ENCODE measurements at places on chromosomes 16 and 17. TPM values are rescaled to one million over a fixed set of nuclear protein-coding genes. Genes with fewer than 3 reads are reported as not detected.
A peak's percentile ranks its signal among the peaks of the same experiment; 100 is the strongest.

Gene ARSG
- 4.8 TPM for total RNA-seq

Gene ZFPM1
- 8.4 TPM for total RNA-seq

Gene TPSAB1
- total RNA-seq, result 122 TPM

Gene DDX52
- 20.9 TPM for total RNA-seq

Gene GCGR
- not detected for total RNA-seq

Gene ESRP2
- 61.0 TPM for total RNA-seq

DNA sequence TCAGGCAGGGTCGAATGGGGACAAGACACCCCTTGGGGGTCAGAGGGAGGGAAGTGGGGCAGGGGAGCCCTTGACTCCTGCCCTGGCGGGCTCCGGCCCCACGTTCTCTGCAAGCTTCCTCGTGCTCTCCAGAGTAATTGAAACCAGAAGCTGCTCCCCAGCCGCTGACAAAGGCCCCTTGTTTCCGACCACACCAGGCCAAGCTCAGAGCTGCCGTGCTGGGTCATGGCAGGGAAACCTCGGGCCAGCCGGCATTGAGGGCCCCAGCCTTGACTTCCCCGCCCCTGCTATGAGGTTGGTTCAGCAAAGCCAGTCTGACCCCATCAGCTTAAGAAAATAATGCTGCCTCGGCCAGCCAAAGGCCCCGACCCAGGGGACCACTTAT lies 43.3 kb downstream of the TIMM22 start:
- no peak overlapping the region for H3K4me3 ChIP-seq
- H3K36me3 ChIP-seq, result peaks cover 10% of the 10 kb centered on the region
- H3K27ac ChIP-seq, result peak overlapping the region; percentile 81
- H3K4me1 ChIP-seq, result peaks cover 20% of the 10 kb centered on the region

GRCh38 chr16:24118126-24118821 lies 137.9 kb upstream of the CACNG3 start:
- no peaks in the 10 kb centered on the region for H3K27me3 ChIP-seq
- H3K4me3 ChIP-seq, result no peak overlapping the region
- H3K4me1 ChIP-seq, result no peaks in the 10 kb centered on the region

DNA sequence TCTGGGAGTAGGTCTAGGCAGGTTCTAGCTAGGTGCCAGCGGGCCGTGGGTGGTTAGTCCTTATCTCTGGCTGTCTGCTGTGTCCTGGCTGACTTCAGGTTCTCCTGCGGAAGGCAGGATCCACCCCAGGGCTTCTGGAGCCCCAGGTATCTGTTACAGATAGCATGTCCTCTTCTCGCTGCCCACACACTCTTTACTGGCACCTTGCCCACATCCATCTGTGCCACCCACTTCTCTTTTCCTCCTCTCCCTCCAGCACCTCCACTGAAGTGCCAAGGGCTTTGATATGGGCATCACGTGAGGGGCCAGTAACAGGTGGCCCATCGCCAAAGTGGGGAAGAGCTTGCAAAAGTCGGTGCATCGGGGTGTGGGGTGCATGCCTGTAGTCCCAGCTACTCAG lies 4.6 kb upstream of the MPP2 start:
- H3K4me3 ChIP-seq, result no peak overlapping the region
- H3K27me3 ChIP-seq, result peaks cover 20% of the 10 kb centered on the region
- no peaks in the 10 kb centered on the region for H3K36me3 ChIP-seq
- H3K27ac ChIP-seq, result no peak overlapping the region
- peaks cover 14% of the 10 kb centered on the region for H3K4me1 ChIP-seq

DNA sequence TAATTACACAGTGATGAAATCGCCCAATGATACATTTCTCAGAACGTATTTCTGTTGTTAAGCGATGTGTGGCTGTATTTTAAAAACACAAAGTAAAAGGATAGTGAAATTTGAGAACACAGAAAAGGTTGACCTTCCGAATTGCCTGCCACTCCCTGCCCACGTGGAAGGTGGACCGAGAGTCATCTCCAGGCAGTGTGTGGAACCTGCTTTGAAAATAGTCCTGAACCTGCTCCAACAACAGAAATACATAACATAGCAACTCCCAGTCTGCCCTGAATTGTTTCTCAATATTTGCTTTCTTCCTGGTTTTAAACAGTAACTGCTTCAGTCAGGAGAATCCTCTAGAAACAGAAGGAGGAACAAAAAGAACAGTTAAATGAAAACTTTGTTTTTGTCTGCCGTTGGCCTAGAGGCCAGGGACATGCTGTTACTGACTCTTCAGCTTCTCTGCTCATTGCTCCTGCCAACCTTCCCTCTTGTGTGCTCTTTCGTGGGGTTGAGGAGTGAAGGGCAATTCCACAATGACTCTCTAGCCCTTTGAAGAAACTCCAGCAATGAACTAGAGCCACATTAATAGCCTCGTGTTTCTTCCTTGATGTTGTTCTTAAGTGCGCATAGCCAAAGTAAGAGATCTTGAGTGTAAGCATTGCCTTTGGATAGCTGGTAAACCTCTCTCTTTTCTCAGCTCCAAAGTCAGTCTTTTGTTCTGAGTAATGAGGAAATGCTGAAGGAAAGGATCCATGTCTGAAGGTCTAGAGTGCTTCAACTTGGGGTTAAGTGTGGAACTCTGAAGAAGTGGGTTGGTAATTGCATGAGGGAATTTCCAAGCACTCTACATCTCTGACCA lies 452.5 kb upstream of the CCL2 start:
- DNase-seq, result no peak
- H3K36me3 ChIP-seq, result no peaks in the 10 kb centered on the region
- no peaks in the 10 kb centered on the region for H3K27me3 ChIP-seq
- H3K4me3 ChIP-seq, result no peak overlapping the region

DNA sequence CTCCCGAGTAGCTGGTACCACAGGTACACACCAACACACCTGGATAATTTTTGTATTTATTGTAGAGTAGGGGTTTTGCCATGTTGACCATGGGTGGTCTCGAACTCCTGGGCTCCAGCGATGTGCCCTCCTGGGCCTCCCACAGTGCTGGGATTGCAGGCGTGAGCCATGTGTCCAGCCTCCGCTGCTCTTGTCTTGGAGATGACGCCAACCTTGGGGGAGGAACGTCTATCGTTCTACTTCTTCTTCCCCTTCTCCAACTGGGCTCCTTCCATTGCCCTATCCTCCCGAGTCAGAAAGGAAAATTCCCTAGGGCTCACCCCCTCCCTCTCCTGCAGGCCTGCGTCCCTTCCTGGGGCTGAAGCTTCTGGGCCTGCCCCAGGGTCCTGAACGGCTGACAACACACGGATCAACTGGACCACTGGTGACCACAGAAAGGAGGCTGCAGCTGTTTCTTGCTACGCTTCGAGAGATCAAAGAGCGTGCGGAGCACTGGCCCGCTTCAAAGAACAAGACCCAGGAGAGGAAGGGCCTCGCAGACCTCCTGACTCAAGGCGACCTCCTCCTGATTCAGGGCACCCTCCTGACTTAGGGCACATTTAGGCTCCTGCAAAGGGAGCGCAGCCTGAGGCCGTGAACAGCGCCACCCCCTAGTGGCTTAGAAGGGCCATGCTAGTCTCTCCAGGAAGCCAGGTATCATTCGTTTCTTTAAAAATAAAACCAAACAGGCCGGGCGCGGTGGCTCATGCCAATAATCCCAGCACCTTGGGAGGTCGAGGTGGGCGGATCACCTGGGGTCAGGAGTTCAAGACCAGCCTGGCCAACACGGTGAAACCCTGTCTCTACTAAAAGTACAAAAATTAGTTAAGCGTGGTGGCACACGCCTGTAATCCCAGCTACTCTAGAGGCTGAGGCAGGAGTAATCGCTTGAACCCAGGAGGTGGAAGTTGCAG lies 48.5 kb upstream of the HELZ start:
- no peaks in the 10 kb centered on the region for H3K4me1 ChIP-seq
- no peaks in the 10 kb centered on the region for H3K27me3 ChIP-seq
- H3K27ac ChIP-seq, result no peak overlapping the region
- DNase-seq, result peak; percentile 85
- no peaks in the 10 kb centered on the region for H3K36me3 ChIP-seq
- no peak overlapping the region for H3K4me3 ChIP-seq

DNA sequence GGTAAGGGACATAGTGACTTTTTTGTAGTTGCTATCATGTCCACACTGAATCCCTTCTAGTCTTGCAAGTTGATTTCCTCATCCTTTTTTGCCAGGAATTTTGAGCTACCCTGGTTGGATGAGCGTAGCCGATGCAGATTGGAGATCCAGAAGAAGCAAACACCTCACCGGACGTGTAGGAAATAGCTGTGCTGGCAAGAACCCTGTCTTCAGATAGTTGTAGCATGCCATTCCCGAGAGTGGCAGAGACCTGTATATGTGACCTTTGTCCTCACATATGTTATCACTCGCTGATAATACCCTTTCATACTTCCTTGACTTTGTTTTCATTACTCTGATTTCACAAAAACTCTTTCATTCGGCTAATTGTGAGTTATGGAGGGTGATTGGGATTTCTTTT lies 6.2 kb upstream of the CASC3 start:
- no peak overlapping the region for H3K4me3 ChIP-seq
- H3K36me3 ChIP-seq, result peaks cover 75% of the 10 kb centered on the region
- DNase-seq, result no peak
- H3K4me1 ChIP-seq, result peaks cover 4% of the 10 kb centered on the region
- no peaks in the 10 kb centered on the region for H3K27me3 ChIP-seq

- no peaks in the 10 kb centered on the region for H3K4me1 ChIP-seq
- no peak overlapping the region for H3K4me3 ChIP-seq
- no peak for DNase-seq
- H3K27me3 ChIP-seq, result no peaks in the 10 kb centered on the region
- no peak overlapping the region for H3K27ac ChIP-seq
- no peaks in the 10 kb centered on the region for H3K36me3 ChIP-seq
Measured at GRCh38 chr16:5205361-5206040, 107.9 kb upstream of the EEF2KMT start.

GRCh38 chr16:13350000-13350399 lies 448.6 kb downstream of the SHISA9 start:
- H3K4me1 ChIP-seq, result no peaks in the 10 kb centered on the region
- DNase-seq, result no peak
- no peak overlapping the region for H3K27ac ChIP-seq
- no peaks in the 10 kb centered on the region for H3K27me3 ChIP-seq
- H3K4me3 ChIP-seq, result no peak overlapping the region
- H3K36me3 ChIP-seq, result no peaks in the 10 kb centered on the region

DNA sequence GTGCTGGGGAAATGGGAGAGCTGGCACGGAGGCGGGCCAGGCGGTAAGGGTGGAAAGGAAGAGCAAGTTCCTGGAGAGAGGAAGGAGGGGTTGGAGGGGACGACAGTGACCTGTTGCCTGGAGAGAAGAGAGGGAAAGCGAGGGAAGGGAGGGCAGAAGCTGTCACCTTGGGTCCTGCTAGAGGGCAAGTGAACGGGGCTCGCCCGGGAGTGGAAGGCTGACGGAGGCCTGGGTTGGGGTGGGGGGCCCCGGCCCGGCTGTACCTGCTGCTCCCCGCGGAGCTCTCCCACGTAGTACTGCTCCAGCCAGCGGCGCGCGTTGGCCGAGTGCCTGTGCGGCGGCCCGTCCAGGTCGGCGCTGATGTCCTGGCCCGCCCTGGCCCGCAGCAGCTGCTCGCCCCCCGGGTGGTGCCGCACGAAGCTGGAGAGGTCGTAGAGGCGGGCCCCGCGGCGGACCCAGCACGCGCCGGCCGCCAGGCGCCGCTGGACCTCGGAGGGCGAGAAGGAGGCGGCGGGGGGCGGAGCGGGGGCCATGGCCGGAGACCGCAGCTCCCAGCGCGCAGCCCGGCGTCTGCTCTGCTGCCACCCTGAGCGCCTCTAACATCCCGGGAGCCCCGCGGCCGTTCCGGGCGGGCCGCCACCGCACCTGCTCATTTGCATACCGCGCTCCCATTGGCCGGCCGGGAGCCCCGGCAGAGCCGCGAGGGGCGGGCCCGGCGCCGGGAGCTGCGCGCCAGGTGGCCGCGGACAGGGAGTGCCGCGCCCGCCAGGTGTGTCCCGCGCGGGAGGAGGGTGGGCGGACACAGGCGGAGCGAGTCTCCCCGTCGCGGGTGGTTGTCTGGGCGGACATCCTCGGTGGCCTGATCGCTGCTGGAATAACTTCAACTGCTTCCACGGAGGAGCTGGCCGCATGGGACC lies at the start of gene FA2H:
FA2H (minus strand) TSS at position 598 of the 917 bp plus-strand sequence; CDS start at position 533, 65 bp downstream.
- peak within 1 kb of the TSS; percentile 49 for H3K4me3 ChIP-seq
- H3K27me3 ChIP-seq, result peaks cover 36% of the 10 kb centered on the region
- no peak within 1 kb of the TSS for H3K27ac ChIP-seq
- H3K36me3 ChIP-seq, result no peaks in the 10 kb centered on the region

DNA sequence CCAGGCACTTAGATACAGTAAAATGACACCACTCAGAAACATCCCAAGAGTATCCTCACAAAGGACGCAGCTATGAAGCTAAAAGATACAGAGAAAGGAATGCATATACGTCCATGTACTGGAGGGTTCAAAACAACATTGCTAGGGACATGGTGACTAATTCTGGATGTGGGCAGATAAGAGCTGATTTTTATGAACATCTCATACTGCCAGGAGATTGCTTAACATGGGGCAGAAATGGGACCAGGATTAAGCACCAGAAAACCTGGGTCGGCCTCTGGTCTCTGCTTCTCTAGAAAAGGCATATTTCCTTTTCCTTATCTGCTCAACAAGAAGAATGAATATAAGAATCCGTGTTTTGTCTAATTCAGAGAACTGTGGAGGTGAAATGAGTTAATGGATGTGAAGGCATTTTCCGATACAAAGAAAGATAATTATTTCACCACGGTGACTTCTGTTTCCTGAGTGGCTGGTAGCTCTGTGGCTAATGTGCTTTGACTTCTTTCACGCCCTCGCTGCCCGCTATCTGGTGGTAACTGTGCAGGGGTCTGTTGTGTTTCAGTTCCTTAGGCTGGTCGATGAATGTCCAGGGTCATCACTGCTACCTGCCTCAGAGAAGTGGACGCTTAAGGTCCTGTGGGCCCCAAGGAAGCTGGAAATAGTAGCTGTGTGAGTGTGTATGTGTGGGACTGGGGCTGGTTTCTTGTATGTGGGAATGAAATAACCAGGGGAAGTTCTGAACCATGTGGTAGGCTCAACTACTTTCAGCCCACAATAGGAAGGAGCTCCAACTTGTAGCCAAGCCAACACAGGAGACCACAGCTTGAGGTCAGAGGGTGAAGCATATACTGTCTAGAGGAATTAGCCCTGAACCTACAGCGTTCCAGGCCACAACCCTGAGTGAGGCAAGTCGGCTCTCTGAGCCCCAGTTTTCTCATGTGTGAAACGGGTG lies 15.8 kb upstream of the CCL5 start:
- no peak overlapping the region for H3K4me3 ChIP-seq
- H3K27ac ChIP-seq, result no peak overlapping the region
- no peaks in the 10 kb centered on the region for H3K4me1 ChIP-seq
- DNase-seq, result no peak
- no peaks in the 10 kb centered on the region for H3K27me3 ChIP-seq
- H3K36me3 ChIP-seq, result no peaks in the 10 kb centered on the region

- peaks cover 1% of the 10 kb centered on the region for H3K27me3 ChIP-seq
- no peaks in the 10 kb centered on the region for H3K4me1 ChIP-seq
- no peaks in the 10 kb centered on the region for H3K36me3 ChIP-seq
Measured at GRCh38 chr17:6823011-6823442, 8.5 kb downstream of the TEKT1 start.

DNA sequence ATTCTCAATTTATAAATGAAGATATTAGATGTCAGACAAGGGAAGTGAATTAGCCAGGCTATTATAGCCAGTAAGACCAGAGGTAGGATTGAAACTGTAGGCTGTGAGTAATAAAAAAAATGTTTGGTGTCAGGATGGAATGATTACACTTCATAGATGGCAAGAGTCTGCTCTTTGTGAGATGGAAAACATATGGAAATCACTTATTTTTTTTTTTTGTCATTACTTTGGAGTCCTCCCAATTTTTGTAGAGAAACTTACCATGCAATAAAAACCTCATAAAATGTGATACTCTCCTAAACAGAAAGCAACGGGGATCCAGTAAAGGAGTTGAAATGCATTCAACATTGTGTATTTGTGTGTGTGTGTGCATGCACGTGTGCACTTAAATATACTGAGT lies 532.7 kb upstream of the CDH8 start:
- H3K4me3 ChIP-seq, result no peak overlapping the region
- H3K4me1 ChIP-seq, result no peaks in the 10 kb centered on the region
- DNase-seq, result no peak
- H3K27ac ChIP-seq, result no peak overlapping the region
- H3K27me3 ChIP-seq, result no peaks in the 10 kb centered on the region

Measured in upper lobe of right lung (tissue), 1 donor.